Karpas-422 (cell line): ENCODE measurements at places on chromosomes 2 and 18.

GRCh38 chr2:55923091-55923981, at the start of gene EFEMP1:
EFEMP1 (minus strand) TSS chr2:55923782; CDS start chr2:55922440, 1,342 bp downstream.
- H3K4me1 ChIP-seq = no peaks in the 10 kb centered on the region
- no peak within 1 kb of the TSS for H3K27ac ChIP-seq
- DNase-seq = no peak
- no peak within 1 kb of the TSS for H3K4me3 ChIP-seq

- H3K36me3 ChIP-seq = no peaks in the 10 kb centered on the region
- H3K27ac ChIP-seq = no peak overlapping the region
- no peaks in the 10 kb centered on the region for H3K4me1 ChIP-seq
- no peak for DNase-seq
- H3K27me3 ChIP-seq = no peaks in the 10 kb centered on the region; the same call in 1 of the 2 replicates
Observed at GRCh38 chr2:208545403-208546042, 138.9 kb downstream of the PTH2R start.

DNA sequence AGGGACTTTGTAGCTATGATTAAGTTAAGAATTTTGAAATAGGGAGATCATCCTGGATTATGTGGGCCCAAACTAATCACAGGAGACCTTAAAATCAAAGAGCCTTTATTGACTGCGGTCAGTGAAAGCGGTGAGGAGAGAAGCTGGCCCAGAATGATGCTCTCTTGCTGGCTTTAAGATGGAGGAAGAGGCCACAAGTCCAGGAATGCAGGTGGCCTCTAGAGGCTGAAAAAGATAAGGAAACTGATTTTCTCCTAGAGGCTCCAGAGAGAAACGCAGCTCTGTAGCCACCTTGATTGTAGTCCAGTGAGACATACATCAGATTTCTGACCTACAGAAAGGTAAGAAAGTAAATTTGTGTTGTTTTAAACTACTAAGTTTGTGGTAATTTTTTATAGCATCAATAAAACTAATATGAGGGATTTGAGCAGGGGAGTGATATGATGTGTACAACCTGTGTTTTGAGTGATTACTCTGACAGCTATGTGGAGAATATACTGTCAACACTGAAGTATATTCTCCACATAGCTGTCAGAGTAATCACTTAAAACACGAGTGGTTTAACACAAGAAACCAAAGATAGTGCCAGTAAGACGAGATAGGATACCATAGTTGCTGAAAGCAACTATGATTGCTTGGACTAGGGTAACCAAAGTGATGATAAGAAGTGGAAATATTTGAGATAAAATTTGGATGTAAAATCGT, 364.4 kb upstream of the CHST9 start:
- no peak overlapping the region for H3K4me3 ChIP-seq
- no peak for DNase-seq
- no peaks in the 10 kb centered on the region for H3K27me3 ChIP-seq
- H3K36me3 ChIP-seq = no peaks in the 10 kb centered on the region
- H3K27ac ChIP-seq = no peak overlapping the region

DNA sequence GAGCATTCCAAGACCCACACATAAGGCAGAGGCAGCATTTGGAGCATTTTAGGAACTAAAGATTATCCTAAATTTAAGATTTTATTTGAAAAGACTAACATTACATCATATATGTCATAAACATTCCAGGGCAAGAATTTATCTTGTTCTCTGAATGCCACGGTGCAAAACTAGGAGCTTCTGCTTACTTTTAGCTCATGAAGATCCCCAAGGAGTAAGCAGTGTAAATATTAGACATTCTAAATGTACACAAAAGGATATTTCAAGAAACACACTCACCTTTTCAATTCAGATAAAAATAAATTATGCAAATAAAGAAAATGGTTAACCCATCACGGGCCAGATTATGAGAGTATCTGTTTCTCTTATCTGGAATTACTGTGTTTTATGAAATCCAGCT, 101.7 kb upstream of the ETAA1 start:
- no peak overlapping the region for H3K4me3 ChIP-seq
- no peaks in the 10 kb centered on the region for H3K36me3 ChIP-seq
- H3K27me3 ChIP-seq = no peaks in the 10 kb centered on the region
- no peak overlapping the region for H3K27ac ChIP-seq
